ENCODE measurements at places on chromosomes 13 and 19. TPM values are rescaled to one million over a fixed set of nuclear protein-coding genes. Genes with fewer than 3 reads are reported as not detected.

DNA sequence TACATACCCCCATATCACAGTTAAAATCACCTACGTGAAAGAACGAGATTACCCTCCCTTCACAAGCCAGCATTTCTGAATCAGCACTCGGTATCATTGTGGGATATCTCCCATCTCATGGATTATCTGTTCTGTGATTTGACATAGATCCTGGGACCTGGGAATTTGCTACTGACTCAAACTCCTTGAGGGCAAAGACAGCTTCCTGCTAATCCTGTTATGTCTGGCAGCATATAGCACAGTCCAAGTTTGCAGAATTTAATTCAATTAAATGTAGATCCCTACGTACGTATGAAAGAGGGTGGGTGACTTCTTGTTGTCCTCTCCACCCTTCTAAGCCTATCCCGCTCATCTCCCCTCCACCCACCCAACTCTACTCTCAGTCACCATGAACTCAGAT is 476.5 kb downstream of the KLF5 start:
- DNase-seq = no peak

GRCh38 chr13:20366056-20366455 is 133.9 kb upstream of the GJB6 start:
- DNase-seq = no peak

- DNase-seq = no peak
These were observed 5.2 kb downstream of the C13orf46 start for GRCh38 chr13:113968463-113969310.

MISP3 gene
- polyA plus RNA-seq = 2.1 TPM

JUNB gene
- 47.2 TPM for polyA plus RNA-seq
